T1000 (cell line): ENCODE measurements at places on chromosomes 3 and 15.

GRCh38 chr15:60924916-60925397, 304.1 kb downstream of the RORA start:
- no peak for DNase-seq

GRCh38 chr15:58498821-58499580, 67.2 kb downstream of the LIPC start:
- peak; percentile 88 for DNase-seq

GRCh38 chr15:49063402-49064280, 17.4 kb upstream of the SECISBP2L start:
- DNase-seq: no peak

GRCh38 chr3:50111757-50112156, 23.0 kb downstream of the RBM5 start:
- DNase-seq: no peak

- DNase-seq: no peak
Measured at GRCh38 chr3:183349421-183350157, 78.8 kb downstream of the MCF2L2 start.
